Effector memory CD4-positive, alpha-beta T cell (primary cell): ENCODE measurements at places on chromosomes 4 and X.

DNA sequence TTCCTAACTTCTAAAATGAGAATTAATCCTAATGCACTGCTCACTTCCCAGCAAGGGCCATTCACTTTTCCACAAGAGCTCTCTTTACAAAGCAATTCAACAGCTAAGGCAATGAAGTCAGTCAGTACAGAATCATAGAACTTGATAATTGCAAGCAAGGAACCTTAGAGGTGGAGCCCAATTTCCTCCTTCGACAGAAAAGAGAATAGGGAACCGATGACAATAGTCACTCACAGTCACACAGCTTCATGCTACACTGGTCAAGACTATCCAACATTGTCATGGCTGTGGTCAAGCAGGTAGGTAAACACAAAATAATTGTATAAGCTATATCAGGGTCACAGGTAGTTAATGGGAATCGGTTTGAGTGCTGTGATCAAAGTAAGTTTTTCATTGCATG is 90.0 kb downstream of the ELOVL6 start:
- DNase-seq = no peak

DNA sequence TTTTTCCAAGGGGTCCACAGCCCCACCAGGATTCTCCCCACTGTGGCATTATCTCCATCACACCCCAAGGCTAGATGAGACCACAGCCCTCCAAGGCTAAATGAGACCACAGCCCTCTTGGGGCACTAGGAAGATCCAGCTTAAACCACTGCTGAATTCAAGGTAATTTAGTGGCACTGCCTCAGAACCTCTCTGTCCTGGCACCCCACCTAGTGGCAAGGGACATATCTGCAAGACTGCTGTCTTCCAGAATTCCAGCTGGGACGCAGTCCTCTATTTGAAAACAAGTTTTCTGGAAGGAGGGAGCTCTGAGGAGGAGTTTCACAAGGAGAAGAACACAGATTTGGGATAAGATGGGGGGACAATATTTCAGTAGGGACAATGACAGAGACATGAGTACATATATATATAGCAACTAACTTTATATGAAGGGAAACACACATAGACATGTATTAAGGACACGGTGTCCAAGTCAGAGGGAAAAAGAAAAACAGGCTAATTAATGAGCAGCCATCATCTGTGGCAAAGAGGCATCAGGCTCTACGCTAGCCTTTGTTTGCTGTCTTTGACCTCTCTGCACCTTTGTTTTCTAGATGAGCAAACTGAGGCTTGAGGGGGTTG is 9.3 kb downstream of the CETN2 start:
- DNase-seq = no peak

GRCh38 chr4:25117274-25117673 is 43.0 kb downstream of the SEPSECS start:
- DNase-seq = no peak

- DNase-seq = no peak
These were observed 15.6 kb downstream of the SCARB2 start for GRCh38 chr4:76197971-76198410.

- DNase-seq = no peak
These were observed 403.8 kb upstream of the FAT1 start for GRCh38 chr4:187127456-187127855.

- no peak for DNase-seq
These were observed 124.3 kb upstream of the TRIM2 start for GRCh38 chr4:153079857-153080391.

DNA sequence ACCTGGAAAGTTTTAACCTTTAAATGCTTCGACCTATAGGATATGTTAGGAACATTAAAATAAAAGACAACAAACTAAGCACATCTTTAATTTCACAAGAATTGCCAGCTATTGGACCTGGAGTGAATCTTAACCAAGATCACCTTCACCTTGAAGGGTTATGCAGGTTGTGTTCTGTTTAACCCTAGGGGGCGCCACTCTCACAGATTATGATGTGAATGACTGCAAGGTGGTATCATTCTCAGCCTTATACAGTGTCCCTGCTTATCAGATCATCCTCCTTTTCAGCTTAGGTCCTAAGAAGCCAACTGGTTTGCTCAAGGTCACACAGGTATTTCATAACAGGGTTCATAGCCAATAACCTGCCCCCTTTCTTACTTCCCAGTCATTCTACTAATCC is 23.5 kb downstream of the INTS6L start:
- DNase-seq = peak; percentile 1

GRCh38 chr4:90027565-90027964 is 99.6 kb upstream of the CCSER1 start:
- DNase-seq = no peak

GRCh38 chr4:19945501-19945900 is 306.2 kb upstream of the SLIT2 start:
- no peak for DNase-seq

- peak; percentile 30 for DNase-seq
These were observed 564 bp downstream of the PGK1 start for GRCh38 chrX:78104447-78105176.

GRCh38 chr4:132344924-132345828 is 803.9 kb upstream of the PCDH10 start:
- no peak for DNase-seq

GRCh38 chr4:53956053-53956452 is 108.4 kb downstream of the CHIC2 start:
- no peak for DNase-seq

- no peak for DNase-seq
These were observed 207.3 kb upstream of the HS3ST1 start for GRCh38 chr4:11636031-11636430.

- no peak for DNase-seq
These were observed 1.7 kb downstream of the PPP1R3F start for GRCh38 chrX:49271341-49271740.

DNA sequence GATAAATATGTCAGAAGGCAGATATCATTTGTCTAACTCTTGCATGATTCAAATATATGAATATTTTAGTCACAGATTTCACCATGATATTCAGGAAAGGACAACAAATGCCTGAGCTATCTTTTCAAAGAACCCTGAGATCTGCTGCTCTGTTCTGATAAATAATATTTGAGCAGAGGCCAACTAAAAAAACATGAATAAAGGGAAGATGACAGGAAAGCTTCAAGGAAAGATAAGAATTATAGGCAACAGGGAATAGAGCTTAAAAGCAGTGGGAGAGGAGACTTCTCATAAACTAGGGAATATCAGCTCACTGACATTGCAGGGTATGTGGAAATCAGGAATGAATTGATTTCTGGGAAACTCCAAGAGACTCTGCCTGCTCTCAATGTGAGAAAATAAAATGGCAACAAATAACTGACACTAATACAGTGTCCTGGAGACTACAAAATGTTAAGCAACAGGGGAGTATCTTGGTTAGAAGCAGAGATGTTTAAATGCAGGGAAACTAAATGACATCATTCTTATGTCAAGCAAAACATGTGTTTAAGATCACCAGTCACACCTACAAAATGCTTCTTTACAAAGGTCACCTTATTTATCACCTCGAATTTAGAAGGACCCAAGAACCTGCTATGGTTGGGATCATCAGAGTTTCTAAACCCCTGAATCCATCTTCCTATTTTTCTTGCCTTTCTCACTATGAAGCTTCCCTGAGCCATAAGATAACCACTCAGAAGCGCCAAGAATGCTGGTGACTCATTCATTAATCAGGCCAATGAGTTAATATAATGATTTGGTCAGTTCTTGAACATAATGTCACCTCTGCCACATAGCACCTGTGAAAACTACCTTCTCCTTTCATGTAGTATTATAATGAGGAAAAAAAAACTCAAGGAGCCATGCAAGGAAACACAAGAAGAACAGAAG is 78.1 kb downstream of the NDST3 start:
- no peak for DNase-seq

GRCh38 chrX:125757794-125758564 is 408.1 kb downstream of the DCAF12L2 start:
- DNase-seq = no peak

DNA sequence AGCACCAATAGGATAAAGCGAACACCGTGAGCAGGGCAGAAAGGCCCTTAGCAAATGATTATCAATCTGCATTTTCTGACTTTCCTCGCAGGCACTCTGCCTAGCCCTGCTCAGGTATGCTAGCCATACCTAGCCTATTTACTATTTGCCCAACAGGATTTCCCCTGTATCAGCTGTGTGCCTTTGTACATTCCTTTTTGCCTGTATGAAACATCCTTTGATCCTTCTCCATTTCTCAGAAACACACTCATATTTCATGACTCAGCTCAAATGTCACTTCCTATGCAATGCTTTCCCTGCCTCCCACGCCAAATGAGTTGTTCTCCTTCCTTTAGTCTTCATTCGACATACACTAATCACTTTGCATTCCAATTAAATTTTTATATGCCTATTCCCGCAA is 37.2 kb downstream of the PCDH7 start:
- DNase-seq = no peak

DNA sequence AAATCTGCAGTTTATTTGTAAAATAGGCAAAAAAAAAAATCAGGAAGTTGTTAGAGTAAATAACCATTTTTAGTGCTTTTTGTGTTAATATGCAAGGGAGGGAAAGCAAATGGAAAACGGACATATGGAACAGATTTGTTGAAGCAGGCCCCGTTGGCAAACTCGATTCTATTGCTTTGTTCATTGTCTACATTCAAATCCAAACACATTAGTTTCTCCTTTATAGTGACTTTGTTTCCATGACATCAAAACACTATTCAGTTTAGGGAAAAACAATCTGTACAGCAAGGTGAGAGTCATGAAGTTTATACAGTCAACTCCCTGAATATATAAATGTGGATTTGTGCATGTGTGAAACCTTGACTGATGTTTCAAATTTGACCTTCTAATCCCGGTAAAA is 142.2 kb downstream of the FAM47A start:
- DNase-seq = no peak

- no peak for DNase-seq
These were observed 33.1 kb downstream of the ENPEP start for GRCh38 chr4:110508827-110509710.

- DNase-seq = no peak
These were observed 206.4 kb upstream of the BCOR start for GRCh38 chrX:40304115-40304514.

DNA sequence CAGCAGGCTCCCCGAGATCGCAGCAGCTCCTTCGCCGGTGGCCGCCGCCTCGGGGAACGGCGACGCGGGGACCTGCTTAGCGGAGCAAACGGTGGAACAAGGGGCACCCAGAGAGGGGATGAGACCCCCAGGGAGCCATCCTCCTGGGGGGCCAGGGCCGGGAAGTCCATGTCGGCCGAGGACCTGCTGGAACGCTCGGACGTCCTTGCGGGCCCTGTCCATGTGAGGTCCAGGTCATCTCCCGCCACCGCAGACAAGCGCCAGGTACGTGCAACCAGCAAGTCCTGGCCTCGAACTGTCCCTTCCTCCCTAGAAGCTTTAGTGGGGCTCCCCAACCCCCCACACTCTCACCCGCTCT is 156.3 kb downstream of the SOWAHB start:
- no peak for DNase-seq

- DNase-seq = no peak
These were observed 95.2 kb upstream of the LNX1 start for GRCh38 chr4:53686521-53686920.

DNA sequence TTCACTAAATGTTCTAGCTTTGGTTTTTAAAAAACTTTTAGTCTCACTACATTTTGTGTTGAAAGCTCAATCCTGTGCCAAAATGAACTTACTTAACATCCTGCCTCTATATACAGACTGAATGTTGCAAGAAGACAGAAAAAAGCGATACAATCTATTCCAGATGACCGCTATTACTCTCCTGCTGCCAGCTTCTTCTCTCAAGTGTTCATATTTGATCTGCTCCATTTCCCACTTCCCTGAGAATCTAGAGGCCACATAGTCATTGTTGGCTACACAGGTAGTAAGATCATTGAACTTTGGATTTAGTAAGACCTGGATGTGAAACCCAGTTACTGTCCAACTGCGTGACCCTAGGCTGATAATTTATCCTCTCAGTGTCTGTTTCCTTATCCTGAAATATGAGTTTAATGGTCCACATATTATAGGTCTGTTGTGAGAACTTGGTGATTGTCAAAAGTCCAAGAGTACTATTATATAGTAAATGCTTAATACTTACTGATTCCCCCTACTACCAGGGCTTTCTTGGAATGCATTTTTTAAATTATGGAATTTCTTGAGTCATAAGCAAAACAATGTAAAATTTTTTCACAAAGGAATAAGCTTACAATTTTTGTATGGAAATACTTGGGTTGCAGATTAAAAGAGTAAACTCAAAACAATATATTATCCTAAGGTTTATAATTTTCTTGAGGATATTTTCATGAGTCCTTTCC is 976.8 kb upstream of the ADGRL3 start:
- DNase-seq = no peak

GRCh38 chr4:69057620-69058409 is 38.5 kb upstream of the UGT2B7 start:
- DNase-seq = no peak

GRCh38 chrX:44085209-44085608 is 112.0 kb upstream of the NDP start:
- DNase-seq = no peak

DNA sequence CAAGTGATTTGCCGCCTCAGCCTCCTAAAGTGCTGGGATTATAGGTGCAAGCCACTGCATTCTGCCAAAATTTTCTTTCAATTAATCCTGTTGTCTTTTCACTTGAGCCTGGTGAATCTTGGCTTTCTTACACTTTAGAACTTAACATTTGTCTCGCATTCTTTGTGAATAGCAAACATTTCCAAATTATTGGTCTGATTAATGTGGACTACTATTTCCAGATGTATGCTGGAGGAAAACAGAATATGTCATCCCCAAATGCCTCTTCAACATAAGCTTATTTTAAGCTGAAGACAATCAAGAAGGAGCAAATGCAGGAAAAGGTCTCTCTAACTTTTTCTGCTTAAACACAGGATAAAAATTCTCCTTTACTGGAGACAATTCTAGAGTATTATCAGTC is 233.4 kb downstream of the PPP4R3C start:
- no peak for DNase-seq

GRCh38 chrX:42127563-42127962 is 204.2 kb upstream of the CASK start:
- DNase-seq = no peak

- no peak for DNase-seq
These were observed 17.6 kb upstream of the PJA1 start for GRCh38 chrX:69182818-69183380.

- no peak for DNase-seq
These were observed 169.9 kb upstream of the FMR1 start for GRCh38 chrX:147741776-147742175.
